Posterior cingulate gyrus (tissue), 11 donors: ENCODE measurements at places on chromosomes 4 and X.
A peak's percentile ranks its signal among the peaks of the same experiment; 100 is the strongest.

DNA sequence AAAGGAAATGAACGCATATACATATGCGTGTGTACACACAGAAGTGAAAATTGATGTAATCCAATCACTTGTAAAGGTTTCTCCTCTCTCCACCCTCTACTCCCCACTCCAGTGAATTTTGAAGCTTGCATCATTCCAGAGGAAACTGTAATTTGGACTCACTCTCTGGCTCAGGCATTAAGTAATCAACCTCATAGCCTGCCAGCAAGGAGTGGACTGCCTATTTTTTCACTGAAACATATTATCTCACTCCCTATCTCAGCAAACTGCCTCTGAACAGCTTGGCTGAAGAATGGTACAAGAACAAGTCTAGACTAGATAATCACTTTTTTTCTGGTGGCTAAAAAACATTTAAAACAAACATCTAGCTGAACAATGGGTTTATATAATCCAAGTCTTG is 124.2 kb downstream of the C4orf51 start:
- DNase-seq: no peak

GRCh38 chr4:176788971-176789370 is 3.8 kb downstream of the VEGFC start:
- no peak for DNase-seq

- DNase-seq: no peak
These were observed 47.4 kb upstream of the APOOL start for GRCh38 chrX:84956304-84956703.

- no peak for DNase-seq
These were observed 65.1 kb upstream of the CCDC160 start for GRCh38 chrX:134171661-134172587.

GRCh38 chr4:151908201-151908600 is 147.4 kb upstream of the GATB start:
- DNase-seq: no peak

GRCh38 chr4:37320513-37321235 is 76.1 kb downstream of the NWD2 start:
- no peak for DNase-seq

- DNase-seq: no peak
These were observed 18.0 kb downstream of the CDKL2 start for GRCh38 chr4:75612306-75612705.

DNA sequence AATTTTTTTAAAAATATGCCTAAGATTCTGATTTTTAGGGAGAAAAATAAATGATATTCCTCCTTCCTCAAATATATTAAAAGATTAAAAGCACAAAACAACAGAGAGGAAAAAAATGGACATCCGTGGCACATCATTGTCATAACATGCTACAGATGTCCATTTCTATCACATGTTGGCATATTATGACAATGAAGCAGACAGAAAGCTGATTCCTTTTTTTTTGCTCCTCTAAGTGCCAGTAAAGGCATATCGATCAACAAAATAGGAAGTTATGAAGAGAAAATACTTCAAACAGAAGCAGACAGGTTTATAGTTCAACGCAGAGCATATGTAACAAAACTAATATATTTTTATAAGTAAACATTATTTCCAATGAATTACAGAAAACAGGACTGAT is 11.2 kb downstream of the KLHL8 start:
- DNase-seq: no peak

DNA sequence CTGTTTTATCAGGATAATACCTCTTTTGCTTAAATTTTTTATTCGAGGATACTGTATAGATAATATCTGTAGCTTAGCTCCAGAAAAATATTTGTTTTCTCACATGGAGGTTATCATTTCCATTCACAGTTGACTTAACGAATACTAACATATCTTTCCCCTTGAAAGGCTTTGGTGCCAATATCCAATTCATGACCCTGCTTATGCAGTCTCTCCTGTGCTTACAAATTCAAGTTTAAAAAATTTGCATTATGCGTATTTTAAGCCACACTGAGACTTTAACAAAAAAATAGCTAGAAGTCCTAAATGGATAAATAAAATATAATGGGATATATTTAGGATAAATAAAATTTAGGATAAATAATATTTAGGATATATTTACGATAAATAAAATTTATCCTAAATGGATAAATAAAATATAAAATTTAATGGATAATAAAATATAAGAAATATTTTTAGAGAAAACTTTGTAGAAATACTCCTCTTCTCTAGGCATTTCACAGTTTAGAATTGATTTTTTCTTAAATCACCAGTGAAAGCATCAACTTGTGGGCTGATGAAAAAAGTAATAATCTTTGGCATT is 22.5 kb downstream of the GUCY1B1 start:
- no peak for DNase-seq

DNA sequence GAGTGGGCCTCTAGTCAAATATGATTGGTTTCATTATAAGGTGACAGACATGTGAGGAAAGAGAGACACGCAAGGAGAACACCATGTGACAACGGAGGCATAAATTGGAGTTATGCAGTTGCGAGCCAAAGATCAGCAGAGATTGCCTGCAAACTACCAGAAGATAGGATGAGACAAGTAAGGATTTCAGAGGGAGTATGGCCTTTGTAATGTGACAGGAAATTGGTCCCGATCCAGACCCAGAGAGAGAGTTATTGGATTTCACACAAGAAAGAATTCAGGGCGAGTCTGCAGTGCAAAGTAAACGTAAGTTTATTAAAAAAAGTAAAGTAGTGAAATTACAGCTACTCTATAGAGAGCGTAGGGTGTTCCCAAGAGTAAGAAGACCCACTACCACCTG is 35.7 kb upstream of the NDST4 start:
- DNase-seq: no peak

DNA sequence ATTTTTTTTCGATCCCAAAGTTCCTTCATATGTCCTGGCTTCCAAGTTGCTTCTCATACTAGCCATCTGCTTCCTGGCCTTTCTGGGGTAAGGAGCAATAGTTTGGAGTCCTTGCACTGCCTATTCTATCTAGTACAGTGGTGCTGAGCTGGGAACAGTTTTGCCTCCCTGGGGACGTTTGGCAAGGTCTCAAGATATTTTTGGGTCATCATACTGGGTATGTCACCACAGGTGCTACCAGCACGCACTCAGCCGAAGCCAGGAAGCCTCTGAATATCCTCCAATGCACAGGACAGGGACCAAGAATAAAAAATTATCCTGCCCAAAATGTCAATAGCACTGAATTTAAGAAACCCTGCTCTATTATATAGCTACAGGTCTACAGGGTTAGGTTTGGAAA is 35.4 kb upstream of the TMSB15B start:
- DNase-seq: no peak

DNA sequence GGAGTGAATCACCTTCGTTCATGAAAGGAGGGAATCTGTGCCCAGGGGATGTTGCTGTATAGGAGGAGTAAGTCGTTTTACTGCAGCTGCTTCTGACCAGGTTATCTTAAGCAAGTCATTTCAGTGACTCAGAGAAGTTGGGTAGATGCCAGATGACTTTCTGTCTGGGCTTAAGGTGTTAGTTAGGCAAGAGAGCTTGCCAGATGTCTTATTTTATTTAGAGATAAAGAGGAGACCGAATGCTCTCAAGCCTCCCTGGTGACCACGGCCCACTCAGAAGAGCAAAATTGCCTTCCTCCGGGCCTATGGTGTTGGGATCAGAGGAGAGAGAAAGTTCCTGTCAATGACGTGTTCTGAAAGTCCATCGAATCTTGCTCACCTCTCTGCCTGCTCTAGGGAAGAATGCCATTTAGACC is 16.3 kb upstream of the ZNF827 start:
- no peak for DNase-seq

GRCh38 chrX:68703846-68704245 is 56.4 kb downstream of the STARD8 start:
- DNase-seq: no peak

DNA sequence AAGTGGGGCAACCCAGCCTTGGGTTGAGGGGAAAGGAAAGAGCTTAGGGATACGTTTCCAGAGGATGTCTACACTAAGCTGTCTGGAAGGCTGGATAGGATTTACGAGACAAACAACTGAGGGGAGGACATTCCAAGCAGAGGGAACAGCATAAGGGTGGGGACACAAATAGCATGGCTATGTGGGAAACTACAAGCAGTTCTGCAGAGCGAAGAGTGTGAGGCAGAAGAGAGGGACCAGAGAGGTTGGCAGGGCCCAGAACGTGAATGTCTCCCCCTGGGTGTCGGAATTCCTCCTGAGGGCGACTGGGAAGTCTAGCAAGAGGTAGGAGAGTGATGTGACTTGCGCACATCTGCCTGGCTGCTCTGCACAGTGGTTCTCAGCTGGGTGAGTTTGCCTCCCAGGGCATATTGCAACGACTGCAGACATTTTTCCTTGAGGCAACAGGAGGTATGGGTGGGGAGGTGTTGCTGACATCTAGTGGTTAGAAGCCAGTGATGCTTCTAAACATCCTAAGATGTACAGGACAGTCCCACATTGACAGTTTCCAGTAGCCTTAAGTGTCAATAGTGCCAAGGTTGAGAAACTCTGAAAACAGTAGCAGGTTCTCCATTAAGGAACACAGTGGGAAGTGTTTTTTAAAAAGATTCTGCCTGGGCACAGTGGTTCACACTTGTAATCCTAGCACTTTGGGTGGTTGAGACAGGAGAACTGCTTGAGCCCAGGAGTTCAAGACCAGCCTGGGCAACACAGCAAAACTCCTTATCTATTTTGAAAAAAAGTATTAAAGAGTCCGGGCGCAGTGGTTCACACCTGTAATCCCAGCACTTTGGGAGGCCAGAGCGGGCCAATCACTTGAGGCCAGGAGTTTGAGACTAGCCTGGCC is 9.2 kb downstream of the NDUFA1 start:
- DNase-seq: no peak

DNA sequence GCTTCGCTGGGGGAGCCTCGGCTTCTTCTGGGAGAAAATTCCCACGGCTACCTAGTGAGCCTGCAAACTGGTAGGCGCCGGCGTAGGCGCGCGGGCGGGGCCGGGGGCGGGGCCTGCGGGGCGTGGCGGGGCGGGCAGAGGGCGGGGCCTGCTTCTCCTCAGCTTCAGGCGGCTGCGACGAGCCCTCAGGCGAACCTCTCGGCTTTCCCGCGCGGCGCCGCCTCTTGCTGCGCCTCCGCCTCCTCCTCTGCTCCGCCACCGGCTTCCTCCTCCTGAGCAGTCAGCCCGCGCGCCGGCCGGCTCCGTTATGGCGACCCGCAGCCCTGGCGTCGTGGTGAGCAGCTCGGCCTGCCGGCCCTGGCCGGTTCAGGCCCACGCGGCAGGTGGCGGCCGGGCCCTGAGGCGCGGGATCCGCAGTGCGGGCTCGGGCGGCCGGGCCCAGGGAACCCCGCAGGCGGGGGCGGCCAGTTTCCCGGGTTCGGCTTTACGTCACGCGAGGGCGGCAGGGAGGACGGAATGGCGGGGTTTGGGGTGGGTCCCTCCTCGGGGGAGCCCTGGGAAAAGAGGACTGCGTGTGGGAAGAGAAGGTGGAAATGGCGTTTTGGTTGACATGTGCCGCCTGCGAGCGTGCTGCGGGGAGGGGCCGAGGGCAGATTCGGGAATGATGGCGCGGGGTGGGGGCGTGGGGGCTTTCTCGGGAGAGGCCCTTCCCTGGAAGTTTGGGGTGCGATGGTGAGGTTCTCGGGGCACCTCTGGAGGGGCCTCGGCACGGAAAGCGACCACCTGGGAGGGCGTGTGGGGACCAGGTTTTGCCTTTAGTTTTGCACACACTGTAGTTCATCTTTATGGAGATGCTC is at the start of gene HPRT1:
HPRT1 (plus strand) TSS at position 161 of the 857 bp plus-strand sequence; CDS start at position 308, 147 bp downstream.
- peak; percentile 97 for DNase-seq

- DNase-seq: no peak
These were observed 173.0 kb upstream of the TET2 start for GRCh38 chr4:104973708-104974107.

DNA sequence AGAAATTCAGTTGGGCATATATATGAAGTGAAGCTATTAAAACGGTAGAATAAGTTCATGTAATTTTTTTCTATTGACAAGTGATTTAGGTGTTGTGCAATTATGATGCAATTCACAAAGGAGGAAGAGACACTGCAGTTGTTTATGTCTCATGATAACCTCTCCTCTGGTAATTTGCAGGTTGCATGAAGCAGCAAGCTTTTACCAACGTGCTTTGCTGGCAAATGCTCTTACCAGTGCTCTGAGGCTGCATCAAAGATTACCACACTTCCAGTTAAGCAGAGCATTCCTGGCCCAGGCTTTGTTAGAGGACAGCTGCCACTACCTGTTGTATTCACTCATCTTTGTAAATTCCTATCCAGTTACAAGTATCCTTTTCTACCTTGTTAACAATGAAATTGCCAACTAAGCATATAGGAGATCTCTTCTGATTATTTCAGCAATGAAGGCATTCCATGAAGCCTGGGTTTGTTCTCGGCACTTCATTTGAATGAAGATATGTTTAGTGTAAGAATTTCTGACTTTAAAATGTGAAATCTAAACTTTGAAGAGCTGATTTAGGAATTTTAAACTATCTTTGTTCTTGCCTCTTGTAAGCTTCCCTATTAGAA is 3.9 kb downstream of the TMEM33 start:
- DNase-seq: no peak

DNA sequence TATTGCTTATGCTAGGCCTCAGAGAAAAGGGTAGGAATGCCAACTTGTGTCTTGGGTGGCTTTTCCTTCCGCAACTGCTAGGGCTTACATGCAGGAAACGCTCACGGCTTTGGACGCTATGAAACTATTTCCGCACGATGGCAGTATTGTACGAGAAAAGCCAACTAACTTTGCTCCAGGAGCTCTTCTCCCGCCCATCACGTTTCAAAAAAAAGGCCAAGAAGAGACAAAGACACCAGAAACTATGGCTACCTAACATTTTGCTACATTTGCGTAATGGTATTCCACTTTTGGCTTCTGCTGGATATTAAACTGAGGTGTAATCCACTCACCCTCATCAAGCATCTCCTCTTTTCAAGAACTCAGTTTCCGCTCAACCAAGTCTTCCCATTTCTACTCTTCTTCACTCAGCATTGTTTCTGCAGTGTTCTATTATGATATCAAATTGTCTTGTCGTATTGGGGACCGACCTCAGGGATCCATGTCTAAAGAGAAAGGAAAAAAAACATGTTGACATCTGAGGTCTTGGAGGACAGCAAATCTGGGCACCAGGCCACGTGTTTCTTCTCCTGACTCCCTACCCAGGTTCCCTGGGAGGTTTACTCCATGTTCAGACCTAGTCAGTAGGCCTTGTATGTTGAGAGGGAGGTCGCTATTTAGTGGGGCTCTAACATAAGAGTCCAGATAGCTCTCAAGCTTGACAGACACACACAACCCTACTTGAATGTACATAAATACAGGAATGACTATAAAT is 239.4 kb upstream of the STK26 start:
- DNase-seq: peak; percentile 49

DNA sequence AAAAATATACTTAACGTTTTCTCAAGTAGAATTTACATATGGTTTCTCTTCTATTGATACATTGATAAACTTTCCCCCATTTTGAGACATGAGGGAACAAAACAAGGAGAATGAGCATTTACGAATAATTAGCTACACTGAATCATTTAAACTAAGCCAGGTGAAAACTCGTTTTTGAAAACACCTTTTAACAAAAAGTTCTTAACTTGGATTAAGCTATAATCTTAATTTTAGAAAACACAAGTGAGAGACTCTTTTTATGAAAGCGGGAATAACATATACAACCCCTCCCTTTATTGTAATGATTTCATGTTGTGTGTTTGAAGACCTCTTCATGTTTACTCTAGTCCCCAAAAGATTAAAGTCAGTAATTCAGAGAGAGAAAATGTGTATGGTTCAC is 20.1 kb downstream of the PDLIM3 start:
- no peak for DNase-seq

- DNase-seq: no peak
These were observed 731.5 kb upstream of the AGA start for GRCh38 chr4:178173771-178174170.
